ENCODE measurements at places on chromosomes 7 and 10. TPM values are rescaled to one million over a fixed set of nuclear protein-coding genes. Genes with fewer than 3 reads are reported as not detected.

GRCh38 chr10:81873231-81873931, 1.6 kb upstream of the NRG3 start:
- DNase-seq, result no peak

DNA sequence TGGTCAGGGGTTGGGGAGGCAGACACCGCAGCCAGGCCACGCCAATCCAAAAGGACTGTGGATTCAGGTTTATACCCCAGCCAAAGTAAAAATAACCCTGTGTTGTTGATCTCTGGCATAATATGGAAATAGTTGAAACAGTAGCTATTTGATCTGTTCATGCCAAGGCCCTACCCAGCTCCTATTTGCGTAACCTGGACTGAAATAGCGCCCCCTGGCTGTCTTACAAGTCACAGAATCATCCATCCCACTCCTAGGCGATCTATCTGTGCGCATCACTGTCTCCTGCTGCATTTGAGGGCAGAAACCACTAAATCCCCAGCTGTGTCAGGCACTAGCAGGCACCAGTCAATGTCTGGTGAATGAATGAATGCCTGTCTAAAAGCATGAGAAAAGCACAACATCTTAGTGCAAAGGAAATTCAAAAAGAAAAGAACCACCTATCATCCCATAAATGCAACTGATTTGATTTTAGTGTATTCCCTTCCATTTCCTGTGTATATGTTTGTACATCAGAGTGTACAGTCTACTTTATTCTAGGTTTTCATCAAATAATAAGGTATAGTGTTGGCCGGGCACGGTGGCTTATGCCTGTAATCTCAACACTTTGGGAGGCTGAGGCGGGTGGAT, 160.0 kb downstream of the SLIT1 start:
- DNase-seq, result no peak

DNA sequence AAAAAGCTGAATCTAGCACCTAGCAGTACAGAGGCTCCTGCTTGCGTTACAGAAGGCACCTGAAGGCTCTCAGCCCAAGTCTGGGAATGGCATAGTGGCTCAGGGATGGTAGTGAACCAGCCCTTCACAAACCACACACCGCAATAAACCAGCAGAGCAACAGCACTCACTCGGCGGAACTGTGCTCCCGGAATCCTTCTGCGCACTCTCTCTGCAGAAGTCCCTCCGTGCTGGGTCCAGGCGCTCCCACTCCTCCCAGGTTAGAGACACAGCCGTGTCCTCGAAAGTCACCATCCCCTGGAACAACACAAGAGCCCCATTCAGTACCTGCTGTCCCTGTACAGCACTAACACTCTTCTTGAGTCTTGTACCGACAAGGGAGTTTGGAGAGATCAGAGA, 1.5 kb downstream of the ZNF394 start:
- no peak for DNase-seq

GRCh38 chr7:131021460-131021859, 287.5 kb upstream of the KLF14 start:
- DNase-seq, result no peak

- no peak for DNase-seq
These were observed 588 bp upstream of the ORC5 start for GRCh38 chr7:104208421-104208780.

- no peak for DNase-seq
These were observed 49.0 kb downstream of the ZNF92 start for GRCh38 chr7:65422670-65423069.

The ICA1 gene
- not detected for total RNA-seq

The GCC1 gene
- total RNA-seq, result 36.6 TPM

The MPP7 gene
- 22.5 TPM for total RNA-seq

All from CD8-positive, alpha-beta T cell (primary cell).